ENCODE measurements at places on chromosomes 2 and 18.

- no peak for DNase-seq
Observed at GRCh38 chr2:112108178-112108832, 29.9 kb upstream of the FBLN7 start.

GRCh38 chr2:59184276-59185020 is 943.3 kb upstream of the FANCL start:
- DNase-seq, result no peak

DNA sequence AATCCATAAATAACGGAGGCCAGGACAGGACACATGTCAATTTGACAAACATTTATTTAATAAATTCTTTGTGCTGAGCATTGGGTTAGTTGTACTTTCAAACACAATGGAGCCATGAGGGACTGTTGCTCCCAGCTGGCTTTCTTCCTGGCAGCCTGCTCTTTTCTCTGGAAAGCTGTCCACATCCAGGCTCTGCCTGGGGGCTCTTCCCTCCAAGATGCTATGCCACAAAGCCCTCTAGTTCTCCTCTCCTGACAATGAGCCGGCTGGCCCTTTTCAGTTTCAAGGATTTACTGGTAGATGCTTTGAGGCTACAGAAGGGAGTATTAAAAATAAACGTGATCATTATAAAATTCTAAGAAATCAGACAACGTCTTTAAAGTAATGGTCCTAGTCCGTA is 44.1 kb upstream of the SLC14A2 start:
- no peak for DNase-seq

GRCh38 chr2:68811364-68811763 is 59.8 kb downstream of the BMP10 start:
- no peak for DNase-seq

DNA sequence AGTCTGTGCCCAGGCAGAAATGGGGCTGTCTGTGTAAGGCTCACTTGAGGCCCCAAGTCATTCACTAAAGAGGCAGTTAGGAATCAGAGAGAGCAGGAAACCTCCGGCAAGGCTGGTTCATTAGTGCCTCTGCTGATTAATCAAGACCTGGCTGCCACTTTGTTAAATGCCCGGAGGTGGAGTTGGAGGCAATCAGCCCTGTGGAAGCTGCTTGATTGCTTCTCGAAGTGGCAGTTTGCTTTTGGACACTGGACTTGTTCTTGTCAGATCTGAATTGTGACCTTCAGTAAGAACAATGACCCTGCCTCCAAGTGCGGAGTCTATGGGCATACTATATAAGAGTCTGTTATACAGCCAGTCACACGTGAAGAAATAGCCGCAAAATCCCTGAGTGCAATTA is 183.9 kb upstream of the LINC00305 start:
- DNase-seq, result no peak

DNA sequence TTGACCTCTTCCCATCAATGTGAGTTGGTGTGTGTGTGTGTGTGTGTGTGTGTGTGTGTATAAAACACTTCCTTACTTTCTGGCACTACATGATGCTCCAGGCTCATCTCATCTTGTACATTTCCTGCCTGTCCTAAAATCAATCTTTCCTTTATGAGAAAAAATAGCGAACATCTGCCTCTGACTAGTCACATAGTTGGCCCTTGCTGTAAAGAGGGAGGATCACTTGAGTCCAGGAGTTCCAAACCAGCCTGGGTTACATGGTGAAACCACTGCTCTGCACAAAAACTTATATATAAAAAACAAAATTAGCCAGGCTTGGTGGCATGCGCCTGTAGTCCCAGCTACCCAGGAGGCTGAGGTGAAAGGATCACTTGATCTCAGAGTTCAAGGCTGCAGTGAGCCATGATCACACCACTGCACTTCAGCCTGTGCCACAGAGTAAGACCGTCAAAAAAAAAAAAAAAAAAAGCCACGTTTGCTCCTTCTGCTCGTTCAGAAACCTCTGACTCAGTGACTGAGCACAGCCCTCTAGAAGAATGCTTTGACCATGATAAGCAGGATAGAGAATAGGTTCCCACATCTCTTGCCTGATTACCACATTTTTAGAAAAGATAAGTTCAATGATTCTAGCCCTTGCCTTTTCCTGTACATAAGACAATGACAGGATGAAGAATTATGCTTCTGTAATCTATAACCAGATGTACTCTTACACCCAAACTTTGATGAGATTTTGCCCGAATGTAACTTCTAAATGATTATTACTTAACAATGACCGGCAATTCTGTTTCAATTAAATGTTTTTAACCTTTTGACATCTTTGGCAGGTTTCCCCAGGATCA is 45.2 kb upstream of the ST3GAL5 start:
- no peak for DNase-seq
